ENCODE measurements at places on chromosomes 4 and X.
A peak's percentile ranks its signal among the peaks of the same experiment; 100 is the strongest.

DNA sequence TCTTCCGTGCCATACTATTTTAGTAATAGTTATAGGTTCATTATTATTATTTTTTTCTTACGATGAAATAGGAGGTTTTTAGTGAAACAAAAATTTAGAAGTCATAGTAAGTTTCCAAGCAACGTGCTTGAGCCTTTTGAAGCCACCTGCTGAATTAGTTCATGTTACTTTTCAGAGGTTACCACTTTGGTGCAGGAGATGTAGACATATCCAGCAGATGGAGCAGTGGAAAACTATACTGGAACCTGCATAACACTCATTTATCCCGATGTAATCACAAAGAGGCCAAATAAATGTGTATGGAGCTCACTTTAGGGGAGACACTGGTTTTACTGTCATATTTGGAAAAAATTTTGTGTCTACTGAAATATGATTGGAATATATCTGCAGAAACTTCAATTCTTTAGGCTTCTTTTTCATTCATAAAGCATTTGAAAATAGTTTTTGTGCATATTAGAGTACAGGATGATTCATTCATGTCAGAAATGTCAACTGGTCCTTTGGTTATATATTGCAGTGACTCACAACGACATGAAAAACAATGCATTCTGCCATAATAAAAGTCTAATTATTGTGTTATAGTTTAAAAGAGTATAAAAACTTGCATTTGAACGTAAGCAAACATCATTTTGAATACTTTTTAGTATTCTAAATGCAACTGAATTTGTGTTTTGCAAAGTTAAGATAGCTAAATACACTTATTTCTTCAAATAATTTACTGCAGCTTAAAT is 2182.9 kb upstream of the TENM3 start:
- peak; percentile 23 for DNase-seq

DNA sequence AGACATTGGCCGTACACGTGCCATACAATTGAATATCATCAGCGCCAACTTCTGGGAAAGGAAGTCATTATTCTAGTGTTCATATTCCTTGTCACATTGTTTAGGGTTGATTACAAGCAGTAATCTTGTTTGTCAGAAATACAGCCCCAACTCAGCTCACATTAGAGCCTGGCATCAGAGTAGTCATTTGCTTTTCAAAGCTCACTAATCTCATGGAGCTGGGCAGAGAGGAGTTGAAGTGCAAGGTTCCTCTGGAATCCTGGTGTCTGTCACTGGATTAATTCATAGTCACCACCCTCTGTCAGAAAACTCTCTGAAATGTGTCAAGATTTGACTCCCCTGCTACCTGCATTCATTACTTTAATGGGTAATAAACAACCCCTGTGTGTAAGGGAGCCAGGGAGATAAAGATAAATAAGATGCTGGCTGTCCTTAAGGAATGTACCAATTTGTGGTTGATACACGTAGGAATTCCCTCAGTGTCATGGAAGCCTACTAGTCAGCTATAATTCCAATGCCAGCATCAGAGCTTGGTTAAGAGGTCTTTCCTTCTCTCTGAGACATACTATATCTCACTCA is 43.7 kb upstream of the S100G start:
- DNase-seq: no peak

- DNase-seq: no peak
Measured at GRCh38 chrX:57647020-57647419, 33.0 kb downstream of the NLRP2B start.

DNA sequence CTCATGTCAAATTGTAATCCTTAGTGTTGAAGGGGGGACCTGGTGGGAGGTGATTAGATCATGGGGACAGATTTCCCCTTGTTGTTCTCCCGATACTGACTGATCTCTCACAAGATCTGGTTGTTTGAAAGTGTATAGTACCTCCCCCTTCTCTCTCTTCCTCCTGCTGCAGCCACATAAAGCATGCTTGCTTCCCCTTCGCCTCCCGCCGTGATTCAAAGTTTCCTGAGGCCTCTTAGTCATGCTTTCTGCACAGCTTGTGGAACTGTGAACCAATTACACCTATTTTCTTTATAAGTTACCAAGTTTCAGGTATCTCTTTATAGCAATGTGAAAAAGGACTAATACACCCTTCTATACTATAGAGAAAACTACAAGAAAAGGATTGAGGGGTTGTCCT is 1170.5 kb upstream of the AGA start:
- DNase-seq: no peak

GRCh38 chr4:141957416-141957815 is 321.0 kb downstream of the IL15 start:
- DNase-seq: no peak

DNA sequence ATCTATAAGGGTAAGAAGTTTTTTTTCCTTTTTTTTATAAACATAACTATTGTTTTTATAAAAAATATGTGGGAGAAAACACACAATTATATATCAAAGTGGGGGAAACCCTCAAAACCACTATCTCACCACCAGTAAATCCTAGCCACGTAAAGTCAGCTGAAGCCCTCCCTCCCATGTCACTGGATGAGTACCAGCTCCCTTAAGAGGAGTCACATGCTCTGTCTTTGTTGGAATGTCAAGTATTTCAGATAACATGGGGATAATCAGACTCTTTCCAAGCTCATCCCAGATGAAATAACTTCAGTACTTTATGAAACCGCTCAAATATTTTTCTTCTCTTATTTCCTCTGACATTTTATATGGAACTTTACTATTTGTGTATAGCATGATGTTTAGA is 2.4 kb downstream of the MYOZ2 start:
- DNase-seq: no peak

DNA sequence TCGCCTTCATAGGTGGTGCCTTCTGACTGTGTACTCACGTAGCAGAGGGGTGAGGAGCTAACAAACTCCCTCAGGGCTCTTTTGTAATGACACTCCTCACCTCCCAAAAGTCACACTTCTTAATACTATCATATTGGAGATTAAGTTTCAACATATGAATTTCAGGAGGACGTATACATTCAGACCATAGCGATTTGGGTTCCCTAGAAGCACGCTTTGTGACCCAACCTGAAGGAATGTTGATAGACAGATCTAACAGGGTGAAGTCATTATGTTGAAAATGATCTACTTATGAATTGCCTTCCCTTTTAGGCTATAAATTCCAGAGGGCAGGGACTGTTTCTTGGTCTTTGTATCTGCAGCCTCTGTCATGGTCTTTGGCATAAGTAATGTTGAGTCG is 3.2 kb upstream of the KLHL34 start:
- no peak for DNase-seq

GRCh38 chr4:87961993-87962392 is 13.5 kb upstream of the SPP1 start:
- no peak for DNase-seq

DNA sequence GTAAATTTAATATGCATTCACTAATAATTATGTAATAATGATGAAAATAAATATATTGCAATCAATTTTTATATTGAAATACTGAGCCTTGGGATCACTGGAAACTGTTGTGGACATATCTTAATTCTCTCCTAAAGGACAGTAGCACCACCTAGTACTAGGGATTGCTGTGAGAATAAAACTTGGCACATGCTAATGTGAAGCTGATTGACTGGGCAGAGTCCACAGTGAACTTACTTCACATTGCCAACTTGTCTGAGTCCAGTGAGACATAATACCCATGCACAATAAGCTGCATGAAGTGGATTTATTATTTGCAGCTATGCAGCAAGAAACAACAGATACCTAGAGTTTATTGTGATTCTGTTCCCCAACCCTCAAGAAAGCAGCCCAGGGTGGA is 131.1 kb downstream of the GABRG1 start:
- no peak for DNase-seq

DNA sequence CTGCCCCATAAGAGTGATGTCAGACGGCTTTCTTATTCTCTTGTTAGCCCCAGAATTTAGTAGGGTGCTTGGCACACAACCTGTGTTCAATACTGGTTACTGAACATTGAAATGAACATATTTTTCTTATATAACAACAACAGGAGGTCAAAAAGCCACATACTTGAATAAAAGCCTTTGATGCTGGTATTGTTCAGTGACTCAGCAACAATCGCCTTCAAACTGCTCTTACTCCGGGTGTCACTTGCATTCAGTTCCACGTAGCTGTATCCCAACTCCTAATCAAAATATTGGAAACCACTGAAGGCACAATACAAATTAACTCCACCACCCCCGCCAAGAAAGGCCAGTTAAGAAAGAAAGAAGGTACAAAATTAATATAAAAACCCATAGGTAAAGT is 61.5 kb downstream of the RFC1 start:
- no peak for DNase-seq

DNA sequence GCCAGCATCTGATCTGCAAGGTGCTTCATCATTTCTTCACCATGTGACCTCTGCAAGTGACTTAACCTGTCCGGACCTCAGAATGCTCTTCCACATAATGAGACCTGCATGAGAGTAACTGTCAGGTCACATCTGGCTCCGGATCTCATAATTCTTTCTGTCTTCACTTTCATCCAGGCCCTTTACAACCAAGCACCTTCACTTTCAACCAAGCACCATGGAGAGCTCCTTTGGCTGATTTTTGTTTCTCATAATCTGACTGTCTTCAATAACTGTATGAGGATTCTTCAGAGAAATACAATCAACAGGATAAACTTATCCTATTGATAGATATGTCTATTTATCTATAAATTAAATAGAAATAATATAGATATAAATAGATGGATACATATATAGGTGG is 148.1 kb downstream of the VCX3A start:
- DNase-seq: no peak

DNA sequence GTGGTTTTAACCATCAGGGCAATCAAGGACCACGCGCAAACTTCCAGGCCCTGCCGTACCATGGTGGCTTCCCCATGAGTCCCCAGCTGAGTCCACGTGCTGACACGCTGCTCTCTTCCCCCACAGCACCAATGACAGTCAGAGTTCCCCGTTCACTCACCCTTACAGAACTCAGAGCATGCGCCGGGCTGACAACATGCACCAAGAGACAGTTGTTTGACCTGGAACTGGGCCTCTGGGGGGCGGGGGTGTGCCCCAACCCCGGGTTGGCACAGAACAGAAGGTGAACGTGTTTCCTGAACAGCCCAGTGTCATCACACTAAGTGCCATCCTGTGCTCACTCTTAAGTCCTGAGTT is 29.4 kb downstream of the IRF2 start:
- no peak for DNase-seq

DNA sequence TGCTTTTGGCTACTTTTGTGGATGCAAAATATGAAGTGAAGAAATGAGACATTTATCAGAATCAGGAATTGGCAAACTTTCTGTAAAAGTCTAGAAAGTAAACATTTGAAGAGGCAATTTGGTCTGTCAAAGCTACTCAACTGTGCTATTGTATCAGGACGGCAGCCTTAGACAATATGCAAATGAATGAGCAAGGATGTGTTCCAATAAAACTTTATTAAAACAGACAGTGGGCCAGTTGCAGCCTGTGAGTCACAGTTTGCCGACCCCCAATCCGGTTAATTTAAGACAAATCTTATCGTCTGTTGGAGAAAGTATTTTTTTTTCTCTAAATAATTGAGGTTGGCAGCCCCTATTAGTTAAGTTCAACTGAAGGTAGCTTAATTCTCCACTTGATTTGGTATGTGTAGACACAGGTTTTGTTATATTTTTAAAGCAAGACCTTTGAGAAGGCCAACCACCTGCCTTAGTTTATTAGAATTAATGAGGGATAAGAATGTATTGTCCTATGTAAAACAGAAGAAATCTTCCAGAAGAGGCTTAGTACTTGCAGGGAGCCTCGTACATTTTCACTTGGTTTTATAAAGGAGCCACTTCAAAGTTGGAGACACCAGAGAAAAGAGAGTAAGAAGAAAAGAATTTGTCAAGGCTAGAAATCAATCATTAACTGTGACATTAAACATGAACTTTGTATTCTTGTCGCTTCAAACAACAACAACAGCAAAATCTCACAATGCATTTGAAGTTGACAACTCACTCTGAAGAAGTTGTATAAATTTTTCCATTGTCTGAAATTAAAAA is 81.6 kb upstream of the FAT1 start:
- no peak for DNase-seq

GRCh38 chrX:72243472-72243871 is 4.6 kb upstream of the ERCC6L start:
- DNase-seq: no peak

GRCh38 chr4:22901631-22902030 is 208.9 kb downstream of the GBA3 start:
- no peak for DNase-seq

DNA sequence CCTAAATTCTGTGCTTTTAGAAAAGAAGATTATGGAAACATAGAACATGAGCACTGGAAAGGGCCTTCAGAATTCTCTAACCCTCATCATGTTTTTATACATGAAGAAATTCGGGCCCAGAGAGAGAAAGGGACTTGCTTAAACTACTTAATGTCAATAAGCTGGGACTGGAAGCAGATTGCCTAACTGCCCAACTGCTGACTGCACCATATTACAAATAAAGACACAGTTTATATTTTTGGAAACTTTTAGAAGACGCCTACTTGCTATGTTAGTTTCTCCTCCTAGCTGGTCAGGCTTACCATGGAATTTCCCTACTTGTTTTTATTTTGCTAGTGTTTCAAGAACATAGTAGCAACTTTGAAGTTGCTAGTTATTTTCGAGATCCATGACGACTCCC is 47.1 kb downstream of the SLC9A6 start:
- DNase-seq: no peak

GRCh38 chrX:64230123-64230970 is at the start of gene ASB12:
TSS of gene ASB12 (minus strand) at chrX:64230607. CDS start at chrX:64225650, 4,957 bp downstream.
- DNase-seq: no peak

DNA sequence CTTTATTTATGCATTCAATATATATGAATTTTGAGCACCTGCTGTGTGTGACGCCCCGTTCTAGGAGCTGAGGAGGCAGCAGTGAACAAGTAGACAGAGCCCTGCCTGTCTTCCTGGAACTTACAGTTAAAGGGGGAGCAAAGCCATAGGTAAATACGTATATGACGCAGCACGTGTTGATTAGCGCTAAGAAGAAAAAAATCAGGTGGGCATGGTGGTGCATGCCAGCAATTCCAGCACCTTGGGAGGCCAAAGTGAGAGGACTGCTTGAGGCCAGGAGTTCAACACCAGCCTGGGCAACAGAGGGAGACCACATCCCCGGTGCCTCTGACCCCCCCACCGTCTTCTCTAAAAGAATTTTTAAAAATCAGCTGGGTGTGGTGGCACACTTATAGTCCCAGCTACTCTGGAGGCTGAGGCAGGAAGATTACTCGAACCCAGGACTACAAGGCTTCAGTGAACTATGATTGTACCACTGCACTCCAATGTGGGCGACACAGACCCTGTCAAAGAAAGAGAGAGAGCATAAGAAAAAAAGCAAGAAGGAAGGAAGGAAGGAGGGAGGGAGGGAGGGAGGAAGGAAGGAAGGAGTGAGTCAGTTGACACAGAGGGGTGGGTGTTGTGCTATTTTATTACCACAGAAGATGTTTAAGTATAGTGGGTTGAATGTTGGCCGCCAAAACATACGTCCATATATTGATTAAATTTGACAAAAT is 5.4 kb upstream of the KIAA0232 start:
- no peak for DNase-seq

Measured in NCI-H1417 treated with DMSO at 0.1 percent for 48 hours (cell line).